Inflammatory macrophage treated with lipopolysaccharide for 4 hours (primary cell): ENCODE measurements at places on chromosomes 16 and 17.

GRCh38 chr16:64392456-64392855 is 729.4 kb downstream of the CDH11 start:
- no peak for DNase-seq

DNA sequence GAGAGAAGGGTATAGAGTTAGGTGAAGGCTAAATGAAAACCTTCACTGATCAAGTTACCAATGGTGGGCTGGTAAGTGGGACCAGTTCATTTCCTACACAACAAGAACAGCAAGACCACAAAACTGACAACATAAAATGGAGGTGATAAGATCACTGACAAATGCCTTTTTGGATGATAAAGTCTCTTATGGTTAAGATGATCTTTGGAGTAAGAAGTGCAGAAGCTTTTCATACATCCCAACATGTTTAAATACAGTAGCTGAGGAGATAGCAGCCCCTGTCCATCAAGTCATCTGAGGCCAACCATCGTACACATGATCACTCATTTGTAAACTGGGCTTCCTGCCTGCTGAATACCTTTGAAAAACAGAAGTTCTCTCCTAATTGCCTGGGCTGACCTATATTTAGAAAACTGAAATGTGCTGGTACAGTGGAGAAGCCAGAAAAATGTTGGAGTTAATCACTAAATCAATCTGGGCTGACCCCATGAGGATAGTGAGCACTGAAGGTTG is 259.0 kb upstream of the ZFHX3 start:
- DNase-seq: no peak

- DNase-seq: peak; percentile 23
Measured at GRCh38 chr17:82222816-82223215, 6.0 kb upstream of the SLC16A3 start.

DNA sequence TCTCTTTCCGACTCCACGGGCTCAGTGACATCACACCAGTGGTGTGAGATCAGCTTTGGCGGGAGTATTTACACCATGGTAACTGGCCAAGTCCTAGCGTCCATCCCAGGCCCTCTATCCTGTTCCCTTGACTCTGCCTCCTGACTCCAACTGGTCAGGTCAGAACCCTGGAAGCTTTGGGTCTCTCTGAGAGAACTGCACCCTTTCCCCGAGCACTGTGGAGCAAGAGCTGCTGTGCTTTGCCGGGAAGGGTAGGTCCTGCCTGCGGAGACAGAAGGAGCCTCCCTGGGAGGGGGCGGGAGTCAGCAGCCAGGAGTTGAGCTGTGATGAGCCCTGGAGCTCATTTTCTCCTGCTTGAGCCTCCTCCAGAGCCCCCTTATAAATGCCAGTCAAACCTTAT is 212.1 kb upstream of the TNRC6C start:
- DNase-seq: no peak

- DNase-seq: no peak
Measured at GRCh38 chr17:58671969-58672368, 19.9 kb downstream of the TEX14 start.

DNA sequence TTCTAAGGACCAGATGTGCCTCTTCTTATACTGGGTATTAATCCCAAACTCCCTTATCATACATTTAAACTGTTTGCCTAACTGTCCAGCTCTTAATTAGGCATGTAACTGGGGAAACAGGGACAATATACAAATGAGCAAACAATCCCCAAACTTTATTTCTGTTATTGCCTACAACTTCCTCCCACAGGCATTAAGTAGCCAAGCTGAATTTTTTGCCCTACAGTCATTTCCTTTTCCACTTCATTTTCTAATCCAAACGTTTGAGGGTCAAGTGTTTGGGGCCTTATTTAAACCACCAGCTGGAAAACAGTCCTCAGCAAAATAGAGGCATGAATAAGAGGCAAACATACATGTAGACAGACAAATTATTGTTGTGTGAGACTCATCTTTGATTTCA is 77.4 kb upstream of the CCL2 start:
- DNase-seq: peak; percentile 22

DNA sequence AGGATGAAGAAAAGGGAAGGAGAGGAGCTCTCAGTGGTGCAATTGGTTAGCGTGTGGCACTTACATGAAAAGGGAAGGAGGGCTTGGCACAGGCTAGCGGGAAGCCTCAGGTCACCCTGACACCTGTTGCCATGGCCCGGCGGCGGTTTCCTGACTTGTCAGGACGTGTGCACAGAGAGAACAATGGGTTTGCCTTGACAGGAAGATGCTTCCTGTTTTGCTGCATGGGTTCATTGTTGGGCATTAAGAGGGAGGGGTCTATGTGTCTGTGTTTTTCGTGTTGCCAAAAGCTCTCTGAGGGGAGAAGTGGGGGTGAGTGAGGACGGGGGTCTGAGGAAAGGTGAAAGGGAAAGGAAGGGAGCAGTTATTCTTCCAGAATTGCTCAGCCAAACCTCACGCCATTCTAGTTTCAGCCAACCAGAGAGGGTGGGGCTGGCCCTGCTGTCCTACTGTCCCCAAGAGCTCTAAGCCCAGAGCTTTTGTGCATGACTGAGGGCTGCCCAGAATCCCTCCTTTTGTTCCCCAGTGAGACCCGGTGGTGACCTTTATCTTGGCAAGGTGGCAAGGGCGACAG is 17.1 kb upstream of the CCR7 start:
- peak; percentile 18 for DNase-seq
